ENCODE measurements at places on chromosomes 3 and 15.
A peak's percentile ranks its signal among the peaks of the same experiment; 100 is the strongest.

DNA sequence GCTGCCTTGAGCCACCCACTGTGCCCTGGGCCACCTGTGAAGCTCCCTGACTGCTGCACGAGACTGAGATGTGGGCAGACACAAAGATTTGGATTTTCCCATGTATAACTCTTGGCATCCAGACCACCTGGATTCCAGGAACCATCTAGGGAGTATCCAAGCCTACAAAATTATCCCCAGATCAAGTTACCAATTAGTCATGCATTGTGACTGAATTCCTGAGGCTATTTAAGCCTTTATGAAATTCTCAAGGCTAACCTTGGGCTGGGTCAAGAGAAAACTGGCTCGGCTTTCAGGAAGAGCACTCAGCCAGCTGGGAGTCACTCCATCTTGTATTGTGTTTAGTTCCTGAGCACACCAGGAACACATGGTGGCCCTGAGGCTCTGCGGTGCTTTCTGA is 13.3 kb upstream of the ATP13A5 start:
- peak; percentile 10 for DNase-seq

DNA sequence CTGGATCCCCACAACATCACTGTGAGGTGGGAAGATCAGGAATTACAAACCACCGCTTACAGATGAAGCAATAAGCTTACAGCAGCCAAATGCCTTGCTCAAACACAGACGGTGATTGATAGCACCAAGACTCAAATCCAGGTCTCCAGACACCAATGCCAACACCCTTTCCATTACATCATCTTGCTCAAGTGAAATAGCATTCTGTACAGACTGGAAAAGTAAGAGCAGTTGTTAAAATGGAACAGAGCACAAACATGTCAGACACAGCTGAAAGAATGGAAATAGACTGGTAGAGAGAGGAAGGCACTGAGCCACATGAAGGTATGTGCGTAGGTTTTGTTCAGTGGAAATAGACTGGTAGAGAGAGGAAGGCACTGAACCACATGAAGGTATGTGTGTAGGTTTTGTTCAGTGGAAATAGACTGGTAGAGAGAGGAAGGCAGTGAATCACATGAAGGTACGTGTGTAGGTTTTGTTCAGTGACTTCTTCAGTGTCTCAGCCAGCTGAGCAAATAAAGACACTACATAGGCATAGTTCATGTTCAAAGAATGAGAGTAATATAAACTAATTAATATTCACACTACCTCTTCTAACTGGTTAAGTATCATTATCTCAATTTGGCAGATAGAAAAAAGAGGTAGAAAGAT is 15.6 kb downstream of the CLDN1 start:
- peak; percentile 65 for DNase-seq

- DNase-seq = no peak
Observed at GRCh38 chr3:53775834-53776251, 70.4 kb downstream of the CHDH start.

DNA sequence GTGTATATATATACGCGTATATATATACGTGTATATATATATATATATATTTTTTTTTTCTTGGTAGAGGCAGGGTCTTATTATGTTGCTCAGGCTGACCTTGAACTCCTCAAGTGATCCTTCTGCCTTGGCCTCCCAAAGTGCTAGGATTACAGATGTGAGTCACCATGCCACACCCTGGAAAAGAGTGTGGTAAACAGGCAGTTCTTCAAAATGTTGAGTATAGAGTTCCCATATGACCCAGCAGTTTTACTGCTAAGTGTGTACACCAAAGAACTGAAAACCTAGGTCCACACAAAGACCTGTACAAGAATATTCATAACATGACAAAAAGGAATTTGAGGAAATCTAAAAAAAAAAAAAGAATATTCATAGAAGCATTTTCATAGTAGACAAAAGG is 71.8 kb upstream of the GCNT3 start:
- peak; percentile 14 for DNase-seq

DNA sequence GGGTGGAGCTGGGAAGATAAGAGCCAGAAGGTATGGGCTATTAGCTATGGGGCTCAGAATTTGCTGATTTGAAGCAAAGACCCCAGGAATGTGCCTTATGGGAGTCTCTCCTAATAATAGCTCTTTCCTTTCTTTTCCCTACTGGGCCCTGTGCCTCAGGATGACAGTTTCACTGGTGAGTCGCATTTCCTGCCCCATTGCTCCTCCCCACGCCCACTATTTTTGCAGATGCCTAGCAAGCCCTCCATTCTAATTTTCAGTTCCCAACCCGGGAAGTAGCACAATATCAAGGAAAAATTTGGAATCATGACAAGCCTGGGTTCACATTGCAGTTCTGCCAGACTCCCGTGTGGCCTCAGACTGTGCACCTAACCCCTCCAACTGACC is 583 bp downstream of the IL17RE start:
- DNase-seq = no peak

- no peak for DNase-seq
Observed at GRCh38 chr15:88118035-88118434, 138.5 kb downstream of the NTRK3 start.
